Kasumi-1 (cell line): ENCODE measurements at places on chromosomes 5 and 9.

- no peak for DNase-seq
Observed at GRCh38 chr9:126435626-126436025, 109.0 kb downstream of the MVB12B start.

GRCh38 chr9:131240047-131240921 lies 36.0 kb downstream of the FAM78A start:
- no peak for DNase-seq

GRCh38 chr9:119334745-119335144 lies 34.5 kb downstream of the BRINP1 start:
- DNase-seq, result no peak

- DNase-seq, result no peak
Observed at GRCh38 chr9:13244181-13244580, 35.3 kb downstream of the MPDZ start.

DNA sequence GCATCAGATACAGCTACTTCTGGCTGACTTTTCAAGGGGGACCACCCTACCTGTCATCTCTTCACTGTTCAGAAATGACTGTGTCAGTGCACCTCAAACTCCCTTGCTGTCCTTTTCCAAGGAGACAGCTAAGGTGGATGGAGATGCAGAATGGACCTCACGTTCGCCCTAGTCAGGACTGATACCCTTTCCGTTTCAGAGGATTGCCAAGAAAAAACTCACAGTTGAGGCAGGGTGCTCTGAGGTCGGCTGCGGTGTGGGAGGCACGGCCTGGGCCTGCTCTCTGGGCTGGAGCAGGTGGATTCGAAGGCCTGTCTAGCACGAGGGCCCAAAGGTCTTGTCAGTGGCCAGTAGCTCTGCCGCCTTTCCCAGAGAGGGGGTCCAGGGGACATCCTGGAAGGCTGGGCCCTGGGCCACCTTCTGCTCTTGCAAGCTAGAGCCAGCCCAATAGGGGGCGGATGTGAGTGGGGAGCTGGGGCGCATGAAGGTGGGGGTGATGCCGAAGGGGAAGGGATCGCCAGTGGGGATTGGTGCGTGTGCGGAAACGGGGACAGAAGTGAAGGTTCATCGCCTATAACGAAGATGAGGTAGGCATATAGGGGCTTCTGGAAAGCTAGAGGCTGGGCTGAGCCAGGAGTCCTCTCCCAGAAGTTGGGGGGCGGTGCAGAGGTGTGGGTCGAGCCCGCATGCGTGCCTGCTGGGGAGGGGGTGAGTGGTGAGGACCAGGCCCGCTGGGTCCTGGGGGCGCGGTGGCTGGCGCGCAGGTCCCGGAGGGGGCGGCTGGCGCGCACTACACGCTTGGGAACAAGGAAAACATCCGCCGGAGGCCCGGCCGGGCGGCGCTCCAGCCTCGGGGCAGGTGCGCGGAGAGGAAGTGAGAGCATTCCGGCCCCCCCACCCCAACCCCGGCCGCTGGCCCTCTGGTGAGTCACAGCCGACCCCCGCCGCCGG lies 2.5 kb upstream of the MSMP start:
- peak; percentile 73 for DNase-seq

DNA sequence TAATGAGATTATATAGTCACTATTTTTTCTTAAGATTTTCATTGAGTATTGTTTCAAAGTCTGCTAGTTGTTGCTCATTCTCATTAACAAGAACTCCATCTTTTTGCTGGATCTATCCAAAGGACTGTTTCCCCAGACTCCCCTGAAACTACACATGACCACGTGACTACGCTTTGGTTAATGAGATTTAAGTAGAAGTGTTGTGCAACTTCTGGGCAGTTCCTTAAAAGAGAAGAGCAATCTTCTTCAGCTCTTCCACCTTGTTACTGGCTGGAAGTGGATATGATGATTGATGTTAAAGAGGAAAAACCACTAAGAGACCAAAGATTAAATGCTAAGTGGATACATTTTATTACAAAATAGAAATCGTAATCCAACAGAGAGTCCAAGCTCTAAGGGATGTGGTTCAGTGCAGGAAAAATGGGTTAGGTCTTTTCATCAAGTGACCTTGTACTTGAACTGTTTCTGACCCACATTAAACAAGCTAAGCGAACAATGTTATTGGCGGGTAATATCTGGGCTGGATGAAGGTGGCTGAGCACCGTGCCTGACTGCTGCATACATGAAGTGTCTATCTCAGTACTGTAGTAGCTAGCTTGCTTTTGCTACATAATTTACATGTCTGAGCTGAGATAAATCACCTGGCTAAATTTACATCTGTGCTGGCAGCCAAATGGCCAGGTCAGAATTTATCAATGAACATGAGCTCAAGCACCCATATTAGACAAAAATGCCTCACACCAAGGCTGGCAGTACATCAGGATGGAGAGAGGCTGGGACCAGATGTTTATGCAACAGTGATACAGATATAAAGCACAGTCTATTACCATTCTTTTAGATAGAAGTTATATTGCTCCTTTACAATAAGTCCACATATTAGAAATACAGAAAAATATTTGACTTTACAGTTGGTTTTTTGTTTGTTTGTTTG lies 7.5 kb upstream of the CTNNAL1 start:
- peak; percentile 18 for DNase-seq

DNA sequence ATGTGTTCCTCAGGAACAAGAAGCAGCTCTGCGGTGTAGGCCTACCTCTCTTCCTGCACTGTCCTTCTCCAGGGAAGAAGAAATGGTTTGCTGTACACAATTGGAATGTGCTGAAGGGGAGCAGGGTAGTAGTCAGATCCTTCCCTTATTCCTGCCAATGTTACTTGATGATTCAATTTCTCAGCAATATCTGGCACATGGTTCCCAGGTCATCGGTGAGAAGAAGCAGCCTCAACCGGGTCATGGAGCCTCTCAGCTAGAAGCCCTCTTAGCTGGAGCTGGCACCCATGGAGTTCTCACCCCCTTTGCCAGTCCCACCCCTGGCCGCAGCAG lies 36.9 kb downstream of the ACTBL2 start:
- DNase-seq, result no peak

DNA sequence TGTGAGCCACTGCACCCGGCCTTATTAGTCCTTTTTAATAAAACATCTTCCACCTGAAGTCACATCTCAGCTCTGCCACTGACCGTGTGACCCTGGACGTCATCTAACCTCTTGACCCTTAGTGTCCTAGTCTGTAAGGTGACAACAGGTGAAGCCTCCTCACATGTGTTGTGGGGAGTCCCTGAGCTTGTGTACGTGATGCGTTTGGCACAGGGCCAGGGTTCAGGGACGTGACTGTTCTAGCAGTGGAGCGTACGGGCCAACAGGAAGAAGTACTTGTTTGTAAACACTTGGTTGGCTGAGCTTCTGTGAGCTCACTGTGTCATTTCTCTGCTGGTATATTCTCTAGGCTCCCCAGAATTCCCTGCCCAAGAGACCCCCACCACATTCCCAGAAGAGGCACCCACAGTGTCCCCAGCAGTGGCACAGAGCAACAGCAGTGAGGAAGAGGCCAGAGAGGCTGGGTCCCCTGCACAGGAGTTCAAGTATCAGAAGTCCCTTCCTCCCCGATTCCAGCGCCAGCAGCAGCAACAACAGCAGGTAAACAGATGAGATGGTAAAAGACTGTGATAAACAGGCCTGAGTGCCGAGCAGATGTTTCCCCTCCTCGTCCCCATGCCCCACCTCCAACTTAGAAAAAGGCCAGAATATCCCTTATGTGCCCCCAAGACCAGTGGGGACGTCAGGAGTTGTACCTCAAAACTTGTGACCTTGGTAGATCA lies 35.3 kb upstream of the POMT1 start:
- DNase-seq, result no peak

DNA sequence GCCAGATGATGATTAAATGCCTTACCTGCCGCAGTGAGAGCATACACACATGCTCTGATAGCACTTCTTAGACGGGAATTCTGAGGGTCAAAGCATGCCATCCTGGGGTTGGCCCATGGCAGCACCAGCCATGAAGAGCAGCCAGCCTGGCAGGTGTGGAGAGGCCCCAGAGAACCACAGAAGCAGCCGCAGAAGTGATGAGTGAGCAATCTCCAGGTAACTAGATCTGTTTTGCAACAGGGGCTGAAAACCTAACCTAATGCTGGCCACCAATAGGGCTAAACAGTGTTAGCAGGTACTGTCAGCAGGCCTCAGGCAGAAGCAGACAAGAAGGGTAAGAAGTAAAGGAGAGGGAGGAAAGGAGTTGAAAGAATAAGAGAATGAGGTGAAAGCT lies 33.5 kb upstream of the HOMER1 start:
- DNase-seq, result no peak

DNA sequence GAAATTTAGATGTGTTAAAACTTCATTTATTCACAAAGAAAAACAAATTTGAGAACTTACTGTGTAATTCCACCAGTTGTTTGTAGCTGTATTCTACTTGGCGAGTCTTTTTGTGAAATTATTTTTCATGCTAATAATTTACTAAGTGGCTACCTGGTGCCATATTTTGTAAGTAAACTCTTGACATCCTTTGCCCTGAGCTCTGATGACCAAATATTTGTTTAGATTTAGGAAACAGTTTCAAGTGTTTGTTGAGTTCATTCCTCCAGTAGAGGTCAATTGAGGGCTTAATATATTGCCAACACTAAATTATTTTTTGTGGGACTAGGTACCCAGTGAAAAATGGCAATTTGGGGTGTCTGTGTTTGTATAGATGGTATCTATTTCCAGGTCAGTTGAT lies 3.7 kb downstream of the CNTLN start:
- DNase-seq, result no peak

DNA sequence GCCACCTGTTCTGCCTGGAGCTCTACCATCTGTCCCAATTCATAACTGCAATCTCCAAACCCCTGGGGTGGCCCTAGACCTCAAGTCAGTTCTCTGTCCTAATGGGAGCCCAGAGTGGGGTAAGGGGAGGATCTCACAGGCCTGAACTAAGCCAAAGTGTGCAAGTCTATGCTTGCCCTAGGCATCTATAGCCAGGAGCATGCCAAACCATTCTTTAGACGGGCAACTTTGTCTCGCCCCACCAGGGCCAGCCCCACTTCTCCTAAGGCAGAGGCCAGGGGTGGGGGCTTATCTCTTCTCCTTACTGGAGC lies 3.3 kb downstream of the ACSL6 start:
- no peak for DNase-seq

DNA sequence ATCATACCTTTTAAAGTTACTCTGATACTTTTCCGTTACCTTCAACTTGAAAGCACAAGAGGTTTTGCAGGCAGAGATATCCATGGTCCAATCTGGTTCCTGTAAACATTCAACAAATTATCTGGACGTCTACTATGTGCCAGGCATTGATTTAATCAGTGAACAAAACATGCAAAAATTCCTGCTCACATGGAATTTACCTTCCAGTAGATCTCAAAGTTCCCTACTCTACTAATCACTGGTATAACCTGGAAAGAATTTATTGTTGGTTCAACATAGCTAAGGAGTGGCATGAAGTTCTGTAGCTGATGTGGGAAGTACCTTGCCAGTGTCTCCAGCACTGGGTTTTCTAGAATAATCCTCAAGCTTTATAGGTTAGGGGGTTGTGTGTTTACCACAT lies 9.8 kb downstream of the OCLN start:
- no peak for DNase-seq

DNA sequence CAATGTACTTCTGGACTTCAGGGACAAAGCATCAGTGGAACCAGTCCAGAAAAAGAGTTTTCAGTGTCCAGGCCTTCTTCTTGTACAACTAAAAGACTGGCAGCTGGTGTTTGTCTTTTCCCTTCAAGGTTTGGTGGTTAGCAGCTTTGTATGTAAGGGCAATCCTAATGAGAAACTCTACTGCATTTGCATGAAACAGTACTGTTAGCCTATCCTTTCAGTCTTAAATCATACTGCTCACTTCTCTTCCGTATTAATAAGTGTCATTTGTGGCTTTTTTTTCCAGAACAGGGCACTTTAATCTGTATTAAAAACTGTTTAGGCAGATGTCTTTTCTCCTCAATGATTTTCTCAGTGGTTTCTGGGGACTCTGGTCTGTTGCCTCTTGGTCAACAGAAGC lies 48.9 kb downstream of the FAM174A start:
- DNase-seq, result no peak

- DNase-seq, result no peak
Observed at GRCh38 chr5:40093550-40093949, 586.2 kb upstream of the PTGER4 start.

- DNase-seq, result no peak
Observed at GRCh38 chr5:66967826-66968262, 228.8 kb downstream of the CD180 start.

- DNase-seq, result no peak
Observed at GRCh38 chr5:180790524-180790923, 12.1 kb downstream of the MGAT1 start.

- no peak for DNase-seq
Observed at GRCh38 chr5:99795031-99795430, 740.1 kb upstream of the FAM174A start.

- no peak for DNase-seq
Observed at GRCh38 chr5:120552638-120553037, 88.5 kb downstream of the PRR16 start.

GRCh38 chr9:93996863-93997262 lies 41.7 kb upstream of the BARX1 start:
- no peak for DNase-seq

- no peak for DNase-seq
Observed at GRCh38 chr9:7338586-7339281, 460.8 kb downstream of the DMAC1 start.

DNA sequence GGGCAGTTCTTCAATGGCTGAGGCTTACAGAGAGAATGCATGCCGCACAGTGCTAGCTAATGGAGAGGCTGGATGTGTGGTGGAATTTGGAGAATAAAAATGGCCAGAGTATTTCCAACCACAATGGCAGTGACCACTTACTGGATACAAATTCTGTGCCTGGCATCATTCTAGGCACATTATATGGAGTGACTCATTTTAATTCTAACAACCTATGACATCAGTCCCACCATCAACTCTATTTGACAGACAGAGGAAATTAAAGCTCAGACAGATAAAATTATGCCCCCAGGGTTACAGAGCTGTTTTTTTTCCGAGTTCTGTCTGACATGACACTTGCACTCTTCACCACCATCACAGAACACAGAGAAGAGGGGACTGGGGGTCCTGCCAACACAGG lies 105.6 kb upstream of the IL12B start:
- no peak for DNase-seq

DNA sequence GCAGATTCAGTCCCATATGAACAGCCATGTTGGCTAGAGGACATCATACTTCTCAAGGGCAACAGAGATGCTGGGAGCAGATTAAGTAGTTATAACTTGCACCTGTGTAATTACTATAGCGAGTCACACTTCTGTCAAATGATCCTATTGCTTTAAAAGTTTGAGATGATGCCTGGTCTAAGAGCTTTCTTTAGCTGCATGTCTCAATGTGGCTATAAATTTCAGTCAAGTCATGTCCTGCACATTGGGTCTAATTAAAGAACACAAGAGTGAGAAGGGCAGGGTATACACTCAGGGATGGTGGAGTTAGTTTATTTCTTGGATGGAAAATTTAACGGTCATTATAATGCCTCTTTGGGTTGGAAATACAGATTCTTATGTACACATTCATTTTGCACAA lies 557.3 kb downstream of the RAB3C start:
- DNase-seq, result no peak

GRCh38 chr5:16933337-16933736 lies 2.8 kb downstream of the MYO10 start:
- no peak for DNase-seq

- no peak for DNase-seq
Observed at GRCh38 chr5:154243736-154244135, 53.2 kb downstream of the GALNT10 start.
